Suppressor macrophage treated with lipopolysaccharide for 4 hours (primary cell): ENCODE measurements at places on chromosomes 1 and 21.

GRCh38 chr21:35102488-35103371 lies 53.6 kb upstream of the RUNX1 start:
- peak; percentile 77 for DNase-seq

DNA sequence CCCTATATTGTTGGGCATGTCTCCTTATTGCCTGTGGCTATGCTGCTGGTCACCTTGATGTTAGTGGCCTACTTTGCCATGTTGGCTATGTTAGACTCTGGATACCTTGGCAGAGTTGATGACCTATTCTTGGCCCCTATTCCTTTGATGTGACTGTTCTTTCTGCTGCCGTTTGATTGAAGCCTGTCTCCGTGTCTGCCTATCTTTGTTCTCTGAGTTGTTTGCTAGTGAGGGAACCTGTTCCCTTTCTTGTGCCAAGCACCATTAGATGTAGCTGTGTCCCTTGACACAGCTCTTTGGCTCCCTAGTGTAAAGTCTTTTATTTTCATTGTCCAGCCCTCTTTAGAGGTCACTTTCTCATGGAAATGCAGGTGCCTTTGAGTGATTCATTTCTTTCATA lies 28.7 kb upstream of the PAPPA2 start:
- no peak for DNase-seq

GRCh38 chr1:38891753-38892152 lies 10.4 kb upstream of the GJA9 start:
- DNase-seq, result no peak

DNA sequence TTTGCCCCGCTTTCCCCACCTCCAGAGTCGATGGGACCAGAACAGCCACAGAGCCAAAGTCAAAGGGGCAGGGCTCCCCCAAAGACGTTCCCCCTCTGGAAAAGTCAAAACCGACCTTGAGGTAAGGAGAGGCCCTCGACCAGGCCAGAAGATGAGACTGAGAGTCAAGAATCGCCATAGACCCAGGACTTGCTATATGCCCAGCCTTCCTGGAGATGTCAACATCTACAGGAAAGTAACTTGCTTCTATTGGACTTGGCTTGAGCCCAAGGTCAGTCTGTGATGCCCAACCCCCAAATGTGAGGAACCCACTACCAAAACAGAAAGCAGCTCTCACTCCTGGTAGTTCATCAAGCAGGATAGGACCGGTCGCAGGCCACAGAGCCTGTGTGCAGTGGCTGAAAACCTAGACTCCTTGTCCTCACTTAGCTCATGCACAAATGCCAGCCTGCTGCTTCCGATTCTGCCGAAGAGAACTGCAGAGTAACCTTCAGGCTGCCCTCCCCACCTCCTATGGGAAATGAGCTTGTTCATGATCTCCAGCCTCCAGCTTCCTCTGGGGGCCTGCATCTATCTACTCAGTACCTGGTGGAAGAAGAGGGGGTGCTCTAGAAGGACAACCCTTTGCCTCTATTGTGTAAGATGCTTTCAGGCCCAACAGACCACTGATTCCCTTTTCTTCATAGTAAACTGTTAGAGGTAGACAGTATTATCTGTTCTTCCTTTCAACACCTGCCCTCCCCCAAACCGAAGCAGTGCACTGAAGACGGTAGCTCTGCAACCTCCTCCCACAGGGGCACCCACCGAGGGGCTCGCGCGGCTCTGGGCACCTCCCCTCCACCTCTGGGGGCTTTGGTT lies 1.4 kb downstream of the ACOT7 start:
- DNase-seq, result no peak

- DNase-seq, result no peak
Measured at GRCh38 chr1:61865646-61866220, 123.5 kb downstream of the PATJ start.

DNA sequence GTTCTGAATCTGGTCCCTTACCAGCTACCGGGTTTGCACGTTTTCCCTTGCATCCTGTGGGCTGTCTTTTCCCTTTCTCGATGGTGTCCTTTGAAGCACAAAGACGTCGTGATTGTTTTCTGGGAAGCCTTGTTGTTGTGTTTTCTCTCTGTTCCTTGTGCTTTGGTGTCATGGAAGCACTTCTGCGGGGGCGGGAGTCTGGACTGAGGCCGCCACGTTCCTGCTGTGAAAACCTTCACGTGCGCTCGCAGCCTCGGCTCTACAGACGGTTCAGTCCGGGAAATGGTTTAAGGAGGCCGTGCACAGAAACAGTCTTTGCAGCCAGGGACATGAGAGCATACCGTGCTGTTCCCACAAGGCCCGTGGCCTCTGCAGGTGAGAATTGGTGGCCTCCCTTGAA lies 68.5 kb downstream of the SKI start:
- DNase-seq, result no peak

GRCh38 chr21:45078877-45079281 lies 4.5 kb downstream of the ADARB1 start:
- DNase-seq, result peak; percentile 90

- no peak for DNase-seq
Measured at GRCh38 chr1:34781071-34781843, at the start of gene GJB3. GJB3 (plus strand) TSS chr1:34781214; CDS start chr1:34784763, 3,549 bp downstream.

- no peak for DNase-seq
Measured at GRCh38 chr1:206421616-206422340, 48.5 kb upstream of the IKBKE start.

- DNase-seq, result no peak
Measured at GRCh38 chr1:2969845-2970291, 51.4 kb upstream of the ACTRT2 start.

GRCh38 chr1:3221112-3222041 lies 152.4 kb downstream of the PRDM16 start:
- no peak for DNase-seq

- peak; percentile 19 for DNase-seq
Measured at GRCh38 chr1:26833432-26834405, 7.2 kb downstream of the ZDHHC18 start.

DNA sequence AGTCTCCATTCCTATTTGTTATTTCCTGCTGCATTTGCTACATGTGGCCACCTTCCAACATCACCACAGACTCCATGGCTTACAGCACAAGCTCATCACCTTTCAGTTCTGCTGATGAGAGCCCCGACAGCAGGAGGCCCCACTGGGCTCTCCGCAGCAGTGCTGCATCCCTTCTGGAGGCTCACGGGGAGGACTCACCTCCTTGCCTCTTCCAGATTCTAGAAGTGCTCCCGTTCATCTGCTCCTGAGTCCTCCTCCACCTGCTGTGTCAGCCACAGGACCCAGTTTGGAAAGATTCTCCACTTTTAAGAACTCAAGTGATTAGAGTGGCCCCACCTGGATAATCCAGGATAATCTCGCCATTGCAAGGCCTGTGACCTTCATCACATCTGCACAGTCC lies 167.6 kb downstream of the PCBP3 start:
- no peak for DNase-seq

GRCh38 chr1:48017716-48018115 lies 20.5 kb upstream of the TRABD2B start:
- no peak for DNase-seq
